Breast epithelium (tissue), 4 donors: ENCODE measurements at places on chromosomes 6 and 20. TPM values are rescaled to one million over a fixed set of nuclear protein-coding genes. Genes with fewer than 3 reads are reported as not detected.

MEP1A gene
- not detected for total RNA-seq

ALDH8A1 gene
- 0.80 TPM for total RNA-seq

SIM1 gene
- 2.0 TPM for total RNA-seq

RSPO4 gene
- total RNA-seq: not detected

PLA2G7 gene
- total RNA-seq: 1.3 TPM

DAAM2 gene
- total RNA-seq: 41.3 TPM

TPMT gene
- total RNA-seq: 8.9 TPM

CLIC5 gene
- total RNA-seq: 4.9 TPM

SPTLC3 gene
- 7.9 TPM for total RNA-seq

GRCh38 chr6:80464901-80465300, 358.4 kb downstream of the BCKDHB start:
- H3K4me1 ChIP-seq: no peaks in the 10 kb centered on the region
- no peak overlapping the region for H3K4me3 ChIP-seq
- H3K27ac ChIP-seq: no peak overlapping the region
- no peak for DNase-seq

GRCh38 chr6:25014791-25015560, 79.2 kb upstream of the RIPOR2 start:
- H3K4me3 ChIP-seq: no peak overlapping the region
- DNase-seq: no peak
- H3K27ac ChIP-seq: peak overlapping the region; percentile 73
- no peaks in the 10 kb centered on the region for H3K36me3 ChIP-seq
- no peaks in the 10 kb centered on the region for H3K27me3 ChIP-seq

DNA sequence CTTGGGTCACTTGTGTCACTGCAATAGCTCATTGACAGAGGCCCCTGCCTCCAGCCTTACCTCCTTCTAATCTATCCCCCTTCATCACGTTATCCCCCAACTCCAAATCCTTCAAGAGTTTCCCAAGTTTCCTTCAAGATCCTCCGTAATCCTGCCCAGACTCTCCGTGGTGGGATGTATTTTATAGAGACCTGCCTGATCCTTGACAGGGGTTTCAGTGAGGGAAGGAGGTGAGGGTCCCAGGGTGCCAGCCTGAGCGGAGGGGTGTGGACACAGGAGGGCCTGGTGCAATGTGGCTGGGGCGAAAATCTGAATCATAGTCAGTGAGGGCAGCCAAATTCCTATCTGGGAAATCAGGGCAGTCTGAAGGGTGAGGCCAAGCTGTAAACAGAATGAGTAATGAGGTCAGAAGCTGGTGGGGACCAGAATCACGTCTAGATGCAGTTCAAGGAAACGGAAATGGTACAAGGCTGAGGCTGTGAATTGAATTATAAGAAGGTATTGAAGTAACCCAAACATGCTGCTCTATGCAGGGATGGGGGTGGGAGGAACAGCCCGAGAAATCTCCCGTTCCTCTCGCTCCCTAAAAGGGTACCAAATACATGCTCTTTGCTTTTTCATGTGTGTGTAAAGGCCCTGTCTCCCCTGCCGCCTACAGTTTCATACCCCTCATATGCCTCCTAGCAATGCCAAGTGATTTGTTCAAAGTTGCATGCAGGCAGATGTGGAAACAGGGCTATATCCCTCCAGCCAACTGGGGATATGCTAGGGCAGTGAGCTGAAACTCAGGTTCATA, 35.4 kb upstream of the PIM1 start:
- H3K4me1 ChIP-seq: peaks cover 6% of the 10 kb centered on the region
- DNase-seq: peak; percentile 32
- H3K4me3 ChIP-seq: no peak overlapping the region
- no peaks in the 10 kb centered on the region for H3K36me3 ChIP-seq
- no peaks in the 10 kb centered on the region for H3K27me3 ChIP-seq

DNA sequence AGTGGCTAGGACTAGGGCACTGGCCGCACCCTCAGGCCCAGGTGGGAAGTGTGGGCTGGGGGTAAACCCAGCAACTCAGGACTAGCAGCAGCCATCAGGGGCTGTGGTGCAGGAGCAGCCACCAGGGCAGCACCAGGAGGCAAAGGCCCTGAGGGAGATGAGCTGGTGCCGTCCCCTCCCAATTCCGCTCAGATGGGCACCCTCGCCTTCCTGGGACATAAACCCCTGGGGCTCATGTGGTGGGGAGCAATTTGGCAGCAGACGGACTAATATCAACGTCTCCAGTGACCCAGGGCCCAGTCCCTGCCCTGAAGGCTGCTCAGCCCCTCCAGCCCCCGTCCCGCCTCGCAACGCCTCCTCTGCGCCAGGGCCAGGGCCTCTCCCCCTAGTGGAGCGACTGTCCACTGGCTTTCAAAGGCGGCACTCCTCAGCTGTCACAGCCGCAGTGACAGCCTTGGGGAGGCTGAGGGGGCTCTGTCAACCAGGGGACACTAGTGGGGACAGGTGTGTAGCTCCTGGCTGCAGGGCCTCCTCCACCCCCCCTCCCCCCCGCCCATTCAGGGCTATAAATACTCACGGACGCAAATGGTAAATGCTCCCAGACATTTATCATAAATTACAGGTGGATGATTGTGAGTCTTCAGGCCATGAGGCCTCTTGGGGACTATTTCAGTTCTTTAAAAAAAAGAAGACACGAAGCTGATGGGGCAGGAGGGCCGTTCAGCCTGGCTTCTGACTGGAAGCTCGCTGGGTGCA, 349.9 kb downstream of the ZFAND3 start:
- H3K27me3 ChIP-seq: no peaks in the 10 kb centered on the region
- no peak overlapping the region for H3K27ac ChIP-seq
- no peaks in the 10 kb centered on the region for H3K4me1 ChIP-seq

DNA sequence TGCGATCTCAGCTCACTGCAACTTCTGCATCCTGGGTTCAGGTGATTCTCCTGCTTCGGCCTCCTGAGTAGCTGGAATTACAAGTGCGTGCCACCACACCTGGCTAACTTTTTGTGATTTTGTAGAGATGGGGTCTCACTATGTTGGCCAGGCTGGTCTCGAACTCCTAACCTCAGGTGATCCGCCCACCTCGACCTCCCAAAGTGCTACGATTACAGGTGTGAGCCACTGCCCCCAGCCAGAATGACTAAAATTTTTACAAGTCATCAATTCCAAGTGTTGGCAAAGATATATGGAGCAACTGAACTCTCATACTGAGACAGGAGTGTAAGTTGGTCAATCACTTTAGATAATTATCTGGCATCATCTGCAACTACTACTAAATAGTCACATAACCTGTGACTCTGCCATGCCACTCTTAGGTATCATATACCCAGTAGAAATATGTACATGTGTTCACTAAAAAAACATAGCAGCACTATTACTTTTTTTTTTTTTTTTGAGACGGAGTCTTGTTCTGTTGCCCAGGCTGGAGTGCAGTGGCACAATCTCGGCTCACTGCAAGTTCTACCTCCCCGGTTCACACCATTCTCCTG, 3.0 kb downstream of the EIF6 start:
- H3K36me3 ChIP-seq: peaks cover 8% of the 10 kb centered on the region
- H3K27ac ChIP-seq: no peak overlapping the region

- H3K27ac ChIP-seq: no peak overlapping the region
- no peaks in the 10 kb centered on the region for H3K36me3 ChIP-seq
- H3K4me3 ChIP-seq: no peak overlapping the region
- peaks cover 32% of the 10 kb centered on the region for H3K27me3 ChIP-seq
- no peak for DNase-seq
- peaks cover 7% of the 10 kb centered on the region for H3K4me1 ChIP-seq
Observed at GRCh38 chr6:168100011-168100802, 21.2 kb upstream of the FRMD1 start.

GRCh38 chr6:110101885-110102284, 77.6 kb downstream of the WASF1 start:
- H3K4me3 ChIP-seq: no peak overlapping the region
- H3K27ac ChIP-seq: no peak overlapping the region
- H3K36me3 ChIP-seq: no peaks in the 10 kb centered on the region
- no peak for DNase-seq

- no peaks in the 10 kb centered on the region for H3K27me3 ChIP-seq
- no peaks in the 10 kb centered on the region for H3K4me1 ChIP-seq
- H3K36me3 ChIP-seq: no peaks in the 10 kb centered on the region
- no peak overlapping the region for H3K27ac ChIP-seq
Observed at GRCh38 chr6:134020543-134020942, 31.9 kb downstream of the SLC2A12 start.

GRCh38 chr6:26104457-26105108, 17.4 kb downstream of the HFE start:
- H3K4me1 ChIP-seq: no peaks in the 10 kb centered on the region
- H3K27ac ChIP-seq: peak overlapping the region; percentile 84
- no peak for DNase-seq

GRCh38 chr6:6331946-6332601, 11.6 kb upstream of the F13A1 start:
- no peak overlapping the region for H3K4me3 ChIP-seq
- no peak for DNase-seq
- H3K27me3 ChIP-seq: no peaks in the 10 kb centered on the region
- no peaks in the 10 kb centered on the region for H3K4me1 ChIP-seq
- H3K27ac ChIP-seq: peak overlapping the region; percentile 43
- no peaks in the 10 kb centered on the region for H3K36me3 ChIP-seq

DNA sequence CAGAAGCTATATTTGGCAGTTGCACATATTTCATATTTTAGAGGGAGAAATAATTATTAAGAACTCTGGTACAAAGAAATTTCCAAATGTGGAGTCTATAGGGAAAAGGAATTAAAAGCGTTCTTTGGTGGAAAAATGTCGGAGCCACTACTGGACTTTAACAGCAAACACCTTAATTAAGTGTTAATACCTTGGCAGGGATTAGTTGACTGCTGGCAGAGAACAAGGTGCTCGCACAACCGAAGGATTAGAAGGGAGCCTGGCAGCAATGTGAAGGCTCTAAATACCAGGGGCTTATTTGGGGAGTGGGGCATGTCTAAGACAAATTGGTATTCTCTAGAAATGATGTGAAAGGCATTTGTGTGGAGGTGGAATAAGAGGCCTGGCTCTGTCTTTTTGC, 98.9 kb downstream of the PAK5 start:
- no peak for DNase-seq
- H3K36me3 ChIP-seq: no peaks in the 10 kb centered on the region
- H3K4me1 ChIP-seq: no peaks in the 10 kb centered on the region

DNA sequence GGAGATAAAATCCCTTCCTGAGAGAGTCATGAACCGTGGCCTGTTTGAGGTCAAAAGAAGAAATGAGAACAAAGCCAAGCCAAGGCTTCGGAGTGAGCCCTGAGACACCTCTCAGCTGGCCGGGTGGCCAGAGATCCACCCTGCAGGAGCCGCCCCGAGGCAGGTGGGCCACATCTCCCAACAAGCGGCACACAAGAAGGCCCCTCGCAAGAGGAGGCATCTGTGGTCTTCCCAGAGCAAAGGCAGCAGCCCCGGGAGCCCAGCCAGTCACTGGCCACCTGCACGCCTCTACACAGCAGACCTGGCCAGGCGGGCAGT, 30.9 kb upstream of the AFDN start:
- DNase-seq: no peak
- H3K27ac ChIP-seq: no peak overlapping the region
- H3K36me3 ChIP-seq: no peaks in the 10 kb centered on the region

DNA sequence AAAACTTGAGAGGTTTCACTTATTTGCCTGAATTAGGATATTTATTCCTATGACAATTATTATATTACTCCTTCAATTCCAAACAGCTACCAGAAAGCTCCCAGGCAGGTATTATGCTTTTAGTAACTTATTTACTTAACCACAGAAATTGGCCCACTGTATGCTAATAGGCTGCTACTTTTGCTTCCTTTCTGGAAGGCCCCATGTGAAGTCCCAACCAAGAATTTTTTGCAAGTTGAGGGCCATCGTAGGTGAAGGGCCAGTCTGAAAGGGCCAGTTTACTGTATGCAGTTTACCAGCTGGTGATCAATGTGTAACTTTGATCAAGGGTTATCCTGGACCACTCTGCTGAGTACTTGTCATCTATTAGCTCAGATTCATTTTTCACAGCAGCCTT, 45.0 kb downstream of the EDN1 start:
- H3K27me3 ChIP-seq: no peaks in the 10 kb centered on the region
- no peak overlapping the region for H3K4me3 ChIP-seq
- H3K36me3 ChIP-seq: no peaks in the 10 kb centered on the region
- no peak for DNase-seq
- no peaks in the 10 kb centered on the region for H3K4me1 ChIP-seq

DNA sequence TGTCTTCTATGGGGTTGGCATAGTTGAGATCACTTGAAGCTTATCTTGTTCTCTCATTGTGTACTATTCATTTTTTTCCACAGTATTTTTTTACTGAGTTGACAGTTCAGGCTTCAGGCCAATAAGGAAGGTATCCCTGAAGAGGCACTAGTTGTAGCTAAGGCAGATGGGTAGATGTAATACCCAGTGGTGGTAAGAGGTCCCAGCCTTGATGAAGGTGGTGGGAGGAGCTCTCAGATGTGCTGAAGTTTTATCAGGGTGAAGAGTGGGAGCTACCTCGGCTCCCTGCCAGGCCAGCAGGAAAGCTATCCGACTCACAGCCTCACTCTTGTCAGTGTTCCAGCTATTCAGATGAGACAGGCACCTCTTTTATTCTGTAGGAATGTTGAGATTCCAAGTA, 87.7 kb upstream of the UFL1 start:
- no peaks in the 10 kb centered on the region for H3K36me3 ChIP-seq
- H3K4me3 ChIP-seq: no peak overlapping the region
- H3K4me1 ChIP-seq: no peaks in the 10 kb centered on the region
- no peak for DNase-seq
- no peaks in the 10 kb centered on the region for H3K27me3 ChIP-seq
- no peak overlapping the region for H3K27ac ChIP-seq

- H3K4me3 ChIP-seq: no peak overlapping the region
- DNase-seq: no peak
- H3K36me3 ChIP-seq: no peaks in the 10 kb centered on the region
- no peak overlapping the region for H3K27ac ChIP-seq
Observed at GRCh38 chr6:13194852-13195251, 133.5 kb downstream of the TBC1D7 start.

DNA sequence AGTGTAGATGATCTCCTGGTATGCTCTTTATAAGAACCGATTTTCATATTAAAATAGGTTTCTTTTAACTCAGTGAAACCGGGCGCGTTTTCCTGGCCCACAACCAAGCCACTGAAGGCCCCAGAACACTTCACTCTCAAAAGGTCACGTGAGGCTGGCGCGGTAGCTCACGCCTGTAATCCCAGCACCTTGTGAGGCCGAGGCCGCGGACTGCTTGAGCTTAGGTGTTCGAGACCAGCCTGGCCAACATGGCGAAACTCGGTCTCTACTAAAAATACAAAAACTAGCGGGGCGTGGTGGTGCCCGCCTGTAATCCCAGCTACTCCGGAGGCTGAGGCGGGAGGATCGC, 402 bp upstream of the TAF8 start:
- no peaks in the 10 kb centered on the region for H3K27me3 ChIP-seq
- H3K4me1 ChIP-seq: peaks cover 10% of the 10 kb centered on the region
- peak overlapping the region; percentile 90 for H3K4me3 ChIP-seq
- H3K36me3 ChIP-seq: no peaks in the 10 kb centered on the region
- no peak for DNase-seq

DNA sequence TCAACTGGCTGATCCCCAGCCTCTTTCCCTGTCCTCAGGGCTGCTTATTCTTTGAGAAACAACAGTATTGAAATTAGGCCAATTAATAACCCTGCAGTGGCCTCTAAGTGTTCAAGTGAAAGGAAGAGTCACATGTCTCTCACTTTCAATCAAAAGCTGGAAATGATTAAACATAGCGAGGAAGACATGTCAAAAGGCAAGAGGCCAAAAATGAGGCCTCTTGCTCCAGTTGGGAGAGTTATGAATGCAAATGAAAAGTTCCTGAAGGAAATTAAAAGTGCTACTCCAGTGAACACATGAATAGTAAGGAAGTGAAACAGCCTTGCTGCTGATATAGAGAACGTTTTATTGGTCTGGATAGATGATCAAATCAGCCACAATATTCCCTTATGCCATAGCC, 131.5 kb downstream of the MACROD2 start:
- H3K36me3 ChIP-seq: no peaks in the 10 kb centered on the region
- H3K27me3 ChIP-seq: no peaks in the 10 kb centered on the region
- DNase-seq: no peak
- no peak overlapping the region for H3K4me3 ChIP-seq
